ENCODE measurements at places on chromosomes 1 and 21. TPM values are rescaled to one million over a fixed set of nuclear protein-coding genes. Genes with fewer than 3 reads are reported as not detected.

DNA sequence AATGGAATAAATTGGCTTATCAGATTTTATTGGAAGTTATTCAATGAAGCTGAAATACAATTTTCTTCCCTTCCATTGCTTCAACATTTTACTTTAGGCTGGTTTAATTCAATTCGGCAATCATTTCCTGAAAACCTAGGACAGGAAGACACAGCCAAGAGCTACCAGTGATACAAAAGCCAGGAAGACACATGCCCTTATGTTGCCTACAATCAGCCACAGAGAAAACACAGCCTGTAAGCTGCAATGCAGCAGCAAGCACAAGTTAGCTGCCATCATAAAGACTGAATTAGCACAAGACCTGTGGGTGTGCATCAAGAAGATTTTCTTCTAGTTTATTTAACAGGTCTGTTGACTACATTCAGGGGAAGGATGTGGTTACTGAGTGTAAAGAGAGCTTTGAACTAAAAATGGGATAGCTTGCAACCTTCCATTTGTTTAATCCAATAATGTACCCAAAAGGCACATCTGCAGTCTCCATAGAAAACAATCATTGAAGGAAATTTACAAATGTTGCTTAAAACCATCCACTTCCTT is 193.8 kb downstream of the KCNH1 start:
- no peak for DNase-seq

DNA sequence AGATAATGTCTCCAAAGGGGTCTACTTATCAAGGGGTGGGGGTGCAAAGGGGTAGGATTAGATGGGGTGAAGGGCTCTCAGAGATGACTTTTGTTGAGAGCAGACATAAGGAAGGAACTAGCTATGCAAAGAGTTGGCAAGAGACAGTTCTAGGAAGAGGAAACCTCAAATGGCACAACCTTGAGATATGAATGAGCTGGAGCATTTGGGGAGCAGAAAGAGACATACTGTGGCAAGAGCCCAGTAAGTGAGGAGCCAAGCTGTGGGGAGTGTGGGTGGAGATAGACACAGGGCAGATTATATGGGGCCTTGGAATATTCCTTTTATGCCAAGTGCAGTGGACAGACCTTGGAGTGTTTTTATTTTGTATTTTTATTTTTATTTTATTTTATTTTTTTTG is 84.8 kb upstream of the BTG3 start:
- no peak for DNase-seq

DNA sequence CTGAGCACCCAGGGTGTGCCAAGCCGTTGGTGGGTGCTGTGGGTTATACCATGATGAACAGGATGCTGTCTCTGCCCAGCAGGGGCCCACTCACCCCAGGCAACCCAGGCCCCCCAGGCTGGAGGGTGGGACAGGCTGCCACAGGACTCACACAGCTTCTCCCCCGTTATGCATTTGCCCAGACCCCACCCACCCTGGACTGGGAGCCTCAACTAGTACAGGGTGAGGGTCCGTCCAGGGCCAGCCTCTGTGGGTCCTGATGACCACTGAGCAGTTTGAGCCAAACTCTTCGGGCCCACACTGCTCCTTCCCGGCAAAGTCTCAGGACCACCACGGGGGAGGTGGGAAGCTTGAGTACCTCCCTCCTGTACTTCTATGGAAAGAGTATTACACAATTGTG is 3.8 kb upstream of the PRELP start:
- no peak for DNase-seq

LCE2C gene
- not detected for total RNA-seq

DCDC2B gene
- total RNA-seq, result not detected

All from body of pancreas (tissue), 4 donors.